Inflammatory macrophage (primary cell): ENCODE measurements at places on chromosomes 4 and X.

DNA sequence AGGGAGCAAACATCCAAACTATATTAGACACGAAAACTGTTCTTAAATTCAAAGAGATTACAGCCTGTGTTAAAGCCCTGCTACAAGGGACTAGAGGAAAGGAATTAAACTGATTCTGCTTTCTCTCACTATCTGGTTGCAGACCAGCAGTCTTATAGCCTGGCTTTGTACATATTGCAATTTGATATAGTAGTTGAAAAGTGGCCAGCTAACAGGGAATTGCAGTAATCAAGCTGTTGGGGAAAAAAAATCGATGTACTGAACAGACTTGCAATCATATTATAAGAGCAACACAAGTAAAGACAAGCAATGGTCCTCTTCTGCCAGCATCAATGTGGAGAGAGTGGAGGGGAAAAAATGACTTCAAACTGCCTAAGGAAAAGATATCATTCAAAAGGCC is 364.4 kb upstream of the EPHA5 start:
- no peak for DNase-seq

DNA sequence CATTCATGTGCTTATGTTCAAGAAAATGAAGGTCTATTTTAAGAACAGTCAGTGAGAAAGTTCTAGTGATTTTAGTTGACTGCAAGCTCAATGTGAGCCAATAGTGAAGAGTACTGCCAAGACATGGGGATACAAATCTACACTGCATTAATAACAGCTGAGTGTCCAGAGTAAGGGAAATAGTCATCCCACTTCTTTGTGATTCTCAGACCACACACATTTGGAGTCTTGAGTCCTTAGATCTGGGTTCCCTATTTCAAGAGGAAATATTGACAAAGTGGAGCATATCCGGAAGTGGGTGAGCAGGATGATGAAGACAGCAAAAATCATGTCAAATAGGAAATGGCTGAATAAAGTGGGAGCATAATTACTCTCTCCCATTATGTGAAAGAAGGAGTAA is 171.1 kb downstream of the LARP7 start:
- DNase-seq: peak; percentile 66

DNA sequence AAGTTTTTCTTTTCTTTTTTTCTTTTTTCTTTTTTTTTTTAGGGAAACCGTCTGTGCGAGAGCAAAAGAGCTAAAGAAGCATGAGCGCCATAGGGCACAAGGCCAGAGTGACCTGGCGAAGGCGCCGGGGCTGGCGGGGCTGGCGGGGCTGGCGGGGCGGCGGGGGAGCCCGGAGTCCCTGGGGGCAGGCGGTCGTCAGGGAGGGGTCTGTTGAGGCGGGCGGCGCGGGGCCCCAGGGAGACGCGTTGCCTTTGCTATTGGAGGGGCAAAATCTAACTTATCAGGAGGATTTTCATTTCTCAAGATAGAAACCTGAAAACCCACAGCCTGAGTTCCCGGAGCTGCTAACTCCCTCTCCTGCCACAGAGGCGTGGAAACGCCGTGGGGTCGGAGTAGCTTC is 135.6 kb upstream of the SMAD1 start:
- DNase-seq: no peak

GRCh38 chrX:57772637-57773036 is 92.6 kb upstream of the NLRP2B start:
- no peak for DNase-seq

DNA sequence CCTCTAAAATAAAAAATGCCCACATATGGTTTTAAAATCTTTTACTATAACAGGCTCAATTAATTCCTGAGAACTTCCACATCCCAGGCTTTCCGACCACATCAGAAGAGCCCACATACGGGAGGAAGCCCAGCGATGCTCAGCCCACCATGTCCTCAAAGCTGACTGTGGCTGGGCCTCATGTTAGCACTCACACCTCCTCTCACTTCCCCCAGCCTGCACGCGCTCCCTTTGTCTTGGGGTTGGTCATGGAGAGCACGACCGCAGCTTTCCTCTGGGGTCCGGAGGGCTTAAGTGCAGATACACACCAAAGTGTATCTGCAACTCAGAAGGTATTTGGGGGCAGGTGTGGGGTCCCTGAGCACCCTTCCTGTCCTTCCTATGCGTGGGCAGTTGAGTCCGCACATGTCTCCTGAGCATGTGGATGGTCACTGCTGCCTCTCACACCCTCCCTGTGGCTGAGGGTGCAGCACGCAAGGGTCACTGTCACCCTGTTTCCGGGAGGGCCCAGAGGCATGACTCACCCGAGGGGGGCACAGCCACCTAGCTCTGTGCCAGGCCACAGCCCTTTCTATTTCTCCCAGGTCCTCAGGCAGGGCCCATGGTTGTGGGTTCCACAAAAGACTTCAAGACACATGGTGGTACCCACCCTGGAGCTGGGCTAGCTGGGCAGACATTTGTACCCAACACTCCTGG is 21.2 kb downstream of the WDR1 start:
- peak; percentile 72 for DNase-seq

DNA sequence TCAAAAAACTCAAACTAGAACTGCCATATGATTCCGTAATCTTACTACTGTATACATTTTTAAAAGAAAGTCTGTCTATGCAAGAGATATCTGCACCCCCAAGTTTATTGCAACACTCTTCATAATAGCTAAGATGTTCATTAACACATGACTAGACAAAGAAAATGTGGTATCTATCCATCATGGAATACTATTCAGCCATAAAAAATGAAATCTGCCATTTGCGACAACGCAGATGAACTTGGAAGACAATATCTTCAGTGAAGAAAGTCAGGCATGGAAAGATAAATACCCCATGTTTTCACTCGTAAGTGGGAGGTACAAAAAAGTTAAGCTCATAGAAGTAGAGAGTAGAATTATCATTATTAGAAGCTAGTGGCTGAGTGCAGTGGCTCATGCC is 87.3 kb upstream of the DHRSX start:
- no peak for DNase-seq

DNA sequence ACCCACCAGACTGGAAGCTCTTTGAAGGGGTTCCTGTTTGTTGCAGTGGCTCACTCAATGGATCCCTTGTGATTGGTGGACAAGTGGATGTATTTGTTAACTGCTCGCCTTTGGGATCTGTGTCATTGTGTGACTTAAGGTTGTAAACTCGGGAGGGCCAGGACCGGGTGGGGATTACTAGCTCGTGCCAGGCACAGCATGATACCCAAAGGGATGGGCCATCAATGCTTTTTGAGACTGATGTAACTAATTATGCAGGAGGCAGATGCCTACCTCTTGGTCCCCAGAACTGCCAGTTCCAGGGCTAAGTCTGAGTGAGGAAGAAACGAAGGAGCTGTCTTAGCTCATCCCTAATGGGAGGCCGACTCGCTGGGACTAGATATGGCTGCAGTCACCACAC is 27.7 kb downstream of the UTP14A start:
- DNase-seq: no peak

DNA sequence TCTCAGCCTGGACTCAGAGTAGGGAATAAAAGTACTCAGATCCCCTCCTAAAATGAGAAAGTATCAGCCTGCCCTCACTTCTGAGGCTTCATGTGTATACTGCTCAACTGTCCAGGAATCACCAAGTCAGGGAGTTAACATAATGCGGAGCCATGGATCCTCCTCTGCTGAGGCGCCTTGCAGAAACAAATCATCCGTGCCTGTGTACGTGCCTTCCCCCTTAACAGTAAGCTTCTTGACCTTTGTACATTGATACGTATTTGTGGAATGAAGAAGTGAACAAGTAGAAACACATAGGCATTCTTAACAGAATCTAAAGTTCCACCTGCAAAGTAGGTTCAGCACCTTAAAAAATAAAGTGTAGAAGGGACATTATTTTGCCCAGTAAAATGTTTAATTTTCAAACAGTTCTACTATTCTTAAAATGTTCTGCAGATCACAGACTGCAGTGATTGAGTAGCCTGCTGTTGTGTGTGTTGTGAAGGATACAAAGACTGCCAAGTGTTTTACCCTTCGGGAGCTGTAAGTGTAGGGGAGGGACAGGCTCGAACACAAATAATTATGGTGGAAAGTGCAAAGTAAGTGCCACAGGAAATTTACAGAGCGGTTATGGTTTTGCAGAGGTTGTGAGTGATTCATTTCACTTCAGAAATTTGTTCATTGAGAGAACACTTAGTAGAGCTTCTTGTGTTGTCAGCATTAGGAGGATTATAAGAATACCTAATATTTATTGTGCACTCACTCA is 61.9 kb downstream of the ARHGAP10 start:
- no peak for DNase-seq
